Activated effector memory CD4-positive, alpha-beta T cell treated with Interleukin-2 at 50 U/mL for 16 hours (primary cell): ENCODE measurements at places on chromosomes 6 and 20.

- no peak for DNase-seq
Measured at GRCh38 chr20:35277127-35277526, 795 bp downstream of the MMP24OS start.

DNA sequence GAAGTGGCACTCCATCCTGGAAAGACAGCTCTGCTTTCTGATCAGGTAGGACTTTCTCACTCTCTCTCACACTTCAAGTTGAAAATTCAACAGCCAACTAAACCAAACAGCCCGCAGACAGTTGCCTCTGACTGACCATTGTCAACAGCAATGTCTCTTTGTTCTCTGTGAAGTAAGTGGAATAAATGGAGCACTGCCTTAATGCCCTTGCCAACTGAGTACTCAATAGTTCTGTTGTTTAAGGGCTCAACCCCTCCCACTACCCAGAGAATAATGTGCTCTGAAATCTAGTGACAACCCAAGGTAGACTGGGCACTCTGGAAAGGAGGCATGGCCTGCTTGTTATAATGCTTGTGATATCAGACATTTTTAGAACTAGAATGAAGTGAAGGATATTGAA is 16.8 kb upstream of the BCLAF1 start:
- no peak for DNase-seq

GRCh38 chr6:169362501-169363121 is 109.0 kb upstream of the THBS2 start:
- DNase-seq: no peak

DNA sequence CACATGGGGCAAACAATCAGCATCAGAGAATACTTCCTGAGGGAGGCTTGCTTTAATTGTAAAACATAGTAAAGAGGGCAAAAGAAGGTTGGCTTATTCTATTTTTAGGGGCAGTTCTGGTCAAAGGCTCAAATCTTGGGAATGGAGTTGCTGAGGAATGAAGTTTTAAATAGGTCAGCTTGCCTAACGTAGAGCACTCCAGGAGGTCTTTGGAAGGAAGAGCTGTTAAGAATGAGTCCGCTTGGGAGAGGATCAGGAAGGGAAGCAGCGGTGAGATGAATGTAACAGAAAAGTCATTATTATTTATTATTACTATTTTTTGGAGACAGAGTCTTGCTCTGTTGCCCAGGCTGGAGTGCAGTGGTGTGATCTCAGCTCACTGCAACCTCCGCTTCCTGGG is 108.7 kb downstream of the ZFAND3 start:
- DNase-seq: no peak

GRCh38 chr6:158514176-158514575 is 45.7 kb upstream of the TMEM181 start:
- DNase-seq: no peak

- no peak for DNase-seq
Measured at GRCh38 chr20:8005033-8005432, 14.5 kb downstream of the TMX4 start.

DNA sequence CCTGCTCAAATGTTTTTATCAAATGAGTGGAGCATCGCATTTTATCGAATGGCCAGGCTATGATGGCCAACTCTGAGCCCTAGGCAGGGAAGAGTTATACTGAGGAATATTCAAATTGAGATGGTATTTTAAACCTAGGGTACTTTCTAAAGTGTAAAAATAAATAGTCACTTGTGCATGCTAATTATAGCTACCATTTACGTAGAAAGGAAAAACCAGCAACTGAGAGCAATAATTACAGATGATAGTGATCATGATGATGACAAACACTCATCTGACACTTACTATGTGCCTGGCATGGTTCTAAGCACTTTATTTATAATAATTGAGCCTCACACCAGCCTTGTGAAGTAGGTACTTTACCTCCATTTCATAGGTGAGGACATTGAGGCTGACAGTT is 455.7 kb downstream of the CD83 start:
- no peak for DNase-seq

DNA sequence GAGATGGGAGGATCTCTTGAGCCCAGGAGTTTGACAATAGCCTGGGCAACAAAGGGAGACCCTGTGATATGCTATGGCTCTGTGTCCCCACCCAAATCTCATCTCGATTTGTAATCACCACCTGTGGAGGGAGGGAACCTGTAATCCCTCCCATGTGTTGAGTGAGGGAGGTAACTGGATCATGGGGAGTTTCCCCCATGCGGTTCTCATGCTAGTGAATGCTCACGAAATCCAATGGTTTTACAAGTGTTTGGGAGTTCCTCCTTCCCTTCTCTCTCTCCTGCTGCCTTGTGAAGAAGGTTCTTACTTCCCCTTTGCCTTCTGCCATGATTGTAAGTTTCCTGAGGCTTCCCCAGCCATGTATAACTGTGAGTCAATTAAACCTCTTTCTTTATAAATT is 3.4 kb downstream of the NUDT3 start:
- DNase-seq: no peak

DNA sequence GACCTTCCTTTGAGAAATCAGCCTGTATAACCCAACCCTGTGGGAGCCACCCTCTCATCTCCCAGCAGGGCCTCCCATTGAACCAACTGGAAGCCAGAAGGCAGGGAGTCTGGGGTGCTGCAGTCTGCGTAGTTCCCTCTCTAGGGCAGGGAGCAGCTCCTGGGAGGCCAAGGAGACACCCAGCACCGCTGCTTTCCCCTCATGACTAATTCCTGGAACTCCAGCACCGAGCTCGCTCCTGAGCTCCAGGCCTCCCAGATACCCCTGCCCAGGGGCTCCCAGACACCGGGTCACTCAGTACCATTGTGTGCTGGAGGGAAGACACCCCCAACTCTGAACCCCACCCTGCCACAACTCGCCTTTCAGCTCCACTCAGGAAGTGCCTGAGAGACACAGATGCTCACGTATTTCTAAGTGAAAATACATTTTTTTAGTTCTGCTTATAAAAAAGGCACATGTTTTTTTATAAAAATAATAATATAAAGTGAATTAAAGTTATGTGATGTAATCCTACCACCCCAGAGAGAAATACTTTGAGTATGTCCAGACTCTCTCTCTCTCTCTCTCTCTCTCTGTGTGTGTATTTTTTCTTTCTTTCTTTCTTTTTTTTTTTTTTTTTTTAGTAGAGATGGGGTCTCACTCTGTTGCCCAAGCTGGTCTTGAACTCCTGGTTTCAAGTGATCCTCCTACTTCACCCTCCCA is 17.5 kb downstream of the PIM1 start:
- no peak for DNase-seq

DNA sequence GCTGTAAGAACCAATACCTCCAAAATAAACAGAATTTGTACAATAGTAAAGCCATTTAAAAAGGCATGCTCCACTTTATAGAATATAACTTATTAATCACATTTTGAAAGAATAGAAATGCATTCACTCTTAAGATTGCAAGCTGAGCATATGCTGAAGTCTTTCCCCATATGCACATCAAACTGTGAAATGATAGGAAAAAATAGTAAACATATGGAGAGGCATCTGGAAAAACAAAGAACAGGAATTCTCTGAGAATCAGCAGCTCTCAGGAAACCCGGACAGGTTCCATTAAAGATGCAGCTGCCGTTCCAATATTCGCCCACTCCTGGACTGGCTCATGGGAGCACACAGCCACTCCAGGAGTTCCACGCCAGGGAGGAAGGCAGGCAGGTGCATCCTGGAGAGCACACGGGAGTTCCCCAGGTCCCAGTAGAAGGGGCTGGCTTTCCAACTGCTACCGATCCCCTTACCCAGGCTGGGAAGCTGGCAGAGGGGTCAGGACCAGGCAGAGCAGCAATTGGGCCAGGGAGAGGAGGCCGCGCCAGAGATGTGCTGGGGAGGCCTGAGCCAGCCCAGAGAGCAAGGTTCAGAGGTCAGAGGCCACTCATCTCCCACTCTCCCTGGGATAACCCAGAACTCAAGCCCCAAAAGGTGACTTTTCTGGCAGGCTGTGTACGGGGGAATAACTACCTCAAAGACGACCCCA is 111.1 kb downstream of the DLL1 start:
- no peak for DNase-seq

DNA sequence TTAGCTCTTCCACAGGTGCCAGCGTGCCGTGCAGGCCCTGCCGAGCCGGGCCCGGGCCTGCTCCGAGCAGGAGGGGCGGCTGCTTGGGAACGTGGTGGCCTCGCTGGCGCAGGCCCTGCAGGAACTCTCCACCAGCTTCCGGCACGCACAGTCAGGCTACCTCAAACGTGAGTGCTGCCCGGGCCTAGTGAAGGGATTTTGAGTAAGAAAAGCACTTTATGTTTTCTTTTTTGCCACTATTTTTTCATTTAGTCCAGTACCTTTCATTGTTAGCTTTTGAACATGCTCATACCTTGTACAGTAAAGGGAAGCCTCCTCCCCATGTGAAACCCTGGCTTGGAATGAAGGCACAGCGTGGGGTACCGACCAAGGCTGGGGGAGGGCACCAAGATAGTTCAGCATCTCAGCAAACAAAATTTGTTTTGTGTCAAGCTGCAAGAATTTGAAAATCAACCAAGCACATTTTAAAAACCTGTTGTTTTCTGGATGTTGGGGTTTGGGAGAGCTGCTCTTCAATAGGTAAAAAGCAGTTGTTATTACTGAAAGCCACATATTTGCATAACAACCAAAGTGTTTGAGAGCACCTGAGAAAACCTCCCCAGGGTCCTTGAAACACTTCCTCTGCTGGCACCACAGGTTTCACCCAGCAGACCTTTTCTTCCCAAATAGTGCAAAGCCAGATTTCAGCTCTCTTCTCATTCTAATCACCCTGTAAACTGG is 18.4 kb downstream of the STX16 start:
- no peak for DNase-seq

DNA sequence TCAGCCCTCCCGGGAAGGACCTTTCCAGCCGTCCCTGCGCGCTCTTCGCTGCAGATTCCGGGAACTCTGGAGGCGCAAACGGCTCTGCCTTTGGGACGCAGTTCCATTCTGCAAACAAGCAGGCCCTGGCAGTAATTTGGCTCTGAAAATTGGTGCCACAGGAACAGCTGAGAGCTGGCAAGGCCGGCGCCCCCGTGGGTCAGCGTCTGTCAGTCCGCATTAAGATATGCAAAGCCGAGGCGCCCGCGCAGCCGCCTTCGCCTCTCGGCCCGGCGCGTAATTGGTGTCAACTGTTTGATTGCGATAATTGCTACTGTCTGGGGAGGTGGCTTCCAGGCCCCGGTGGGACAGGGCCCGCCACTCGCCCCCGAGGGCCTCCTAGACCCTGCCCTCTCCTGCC is 73.6 kb downstream of the NCR2 start:
- no peak for DNase-seq

- DNase-seq: no peak
Measured at GRCh38 chr6:140571145-140571544, 1196.7 kb upstream of the CITED2 start.

- DNase-seq: no peak
Measured at GRCh38 chr6:52337633-52338290, 24.2 kb upstream of the PAQR8 start.

GRCh38 chr20:34955231-34956040 is at the start of the genes GSS and MYH7B:
GSS (minus strand) TSS chr20:34955806; CDS start chr20:34951852, 3,954 bp downstream.
MYH7B (plus strand) TSS chr20:34955868; CDS start chr20:34978006, 22,138 bp downstream.
- peak; percentile 94 for DNase-seq

DNA sequence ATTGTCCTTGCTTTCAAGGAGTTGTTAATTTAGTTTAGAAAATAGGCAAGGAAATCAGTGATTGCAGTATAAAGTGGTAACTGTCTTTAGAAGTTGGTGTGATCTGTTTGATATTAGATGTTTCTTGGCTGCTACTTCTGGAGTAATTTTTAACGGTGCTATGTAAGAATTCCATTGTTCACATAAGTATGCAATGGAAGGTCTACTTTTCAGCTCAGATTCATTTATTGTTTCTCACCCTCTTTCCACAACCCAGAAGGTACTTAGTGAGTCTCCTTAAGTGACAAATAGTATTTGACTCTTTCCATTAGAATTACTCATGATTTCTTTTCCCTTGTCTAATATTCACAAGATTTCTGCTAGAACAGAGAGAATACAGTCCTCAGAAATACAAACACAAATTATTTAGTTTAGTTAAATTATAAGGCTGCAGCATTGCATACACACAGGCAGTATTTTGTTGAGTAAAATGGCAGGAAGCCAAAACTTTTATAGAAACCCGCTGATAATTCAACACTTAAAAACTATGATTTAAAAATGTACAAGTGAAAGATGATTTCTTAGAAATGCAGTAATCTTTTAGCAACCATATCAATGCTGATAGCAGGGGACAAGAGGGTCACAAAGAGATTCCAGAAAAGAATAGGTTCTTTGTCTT is 554.3 kb downstream of the CD109 start:
- DNase-seq: no peak

GRCh38 chr6:158758451-158758860 is 60.7 kb downstream of the EZR start:
- DNase-seq: no peak

- no peak for DNase-seq
Measured at GRCh38 chr6:16656451-16656850, 104.8 kb downstream of the ATXN1 start.

DNA sequence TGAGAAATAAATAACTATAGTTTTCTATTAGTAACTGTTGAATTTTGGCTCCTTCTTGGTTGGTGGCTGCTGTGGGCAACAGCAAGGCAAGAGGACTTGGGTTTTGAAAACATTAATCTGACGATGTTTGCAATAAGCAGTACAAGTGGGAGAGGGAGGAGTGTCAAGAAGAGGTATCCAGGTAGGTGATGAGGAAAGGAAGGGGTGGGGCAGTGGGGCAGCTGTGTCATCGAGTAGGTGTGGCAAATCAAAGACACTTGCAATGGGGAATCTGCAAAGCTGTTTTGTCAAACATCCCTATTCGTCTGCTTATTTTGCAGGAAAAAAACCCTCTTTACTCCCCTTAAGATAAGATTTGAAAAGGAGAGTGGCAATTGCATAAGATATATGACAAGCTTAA is 171.9 kb upstream of the MAP3K7 start:
- no peak for DNase-seq
